ENCODE measurements at places on chromosomes 11 and 22.

DNA sequence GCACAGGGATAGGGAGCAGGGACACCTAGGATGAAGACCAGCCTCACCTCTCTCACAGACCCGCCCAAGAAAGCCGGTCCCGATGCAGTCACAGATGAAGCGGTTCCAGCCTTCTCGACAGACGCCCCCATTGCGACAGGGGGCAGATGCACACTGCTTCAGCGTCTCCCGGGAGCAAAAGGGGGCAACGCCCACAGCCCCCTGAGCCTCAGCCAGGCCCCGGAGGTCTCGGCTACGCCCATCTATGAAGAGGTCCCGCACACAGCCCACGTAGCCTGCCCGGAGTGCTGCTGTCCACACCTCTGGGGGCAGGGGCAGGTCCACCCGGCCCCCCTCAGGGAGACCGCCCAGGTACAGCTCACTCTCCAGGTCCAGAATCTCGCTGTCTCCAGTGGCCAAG, 62.3 kb downstream of the NRXN2 start:
- DNase-seq = no peak

GRCh38 chr11:70306586-70307033, 36.1 kb downstream of the PPFIA1 start:
- DNase-seq = no peak

DNA sequence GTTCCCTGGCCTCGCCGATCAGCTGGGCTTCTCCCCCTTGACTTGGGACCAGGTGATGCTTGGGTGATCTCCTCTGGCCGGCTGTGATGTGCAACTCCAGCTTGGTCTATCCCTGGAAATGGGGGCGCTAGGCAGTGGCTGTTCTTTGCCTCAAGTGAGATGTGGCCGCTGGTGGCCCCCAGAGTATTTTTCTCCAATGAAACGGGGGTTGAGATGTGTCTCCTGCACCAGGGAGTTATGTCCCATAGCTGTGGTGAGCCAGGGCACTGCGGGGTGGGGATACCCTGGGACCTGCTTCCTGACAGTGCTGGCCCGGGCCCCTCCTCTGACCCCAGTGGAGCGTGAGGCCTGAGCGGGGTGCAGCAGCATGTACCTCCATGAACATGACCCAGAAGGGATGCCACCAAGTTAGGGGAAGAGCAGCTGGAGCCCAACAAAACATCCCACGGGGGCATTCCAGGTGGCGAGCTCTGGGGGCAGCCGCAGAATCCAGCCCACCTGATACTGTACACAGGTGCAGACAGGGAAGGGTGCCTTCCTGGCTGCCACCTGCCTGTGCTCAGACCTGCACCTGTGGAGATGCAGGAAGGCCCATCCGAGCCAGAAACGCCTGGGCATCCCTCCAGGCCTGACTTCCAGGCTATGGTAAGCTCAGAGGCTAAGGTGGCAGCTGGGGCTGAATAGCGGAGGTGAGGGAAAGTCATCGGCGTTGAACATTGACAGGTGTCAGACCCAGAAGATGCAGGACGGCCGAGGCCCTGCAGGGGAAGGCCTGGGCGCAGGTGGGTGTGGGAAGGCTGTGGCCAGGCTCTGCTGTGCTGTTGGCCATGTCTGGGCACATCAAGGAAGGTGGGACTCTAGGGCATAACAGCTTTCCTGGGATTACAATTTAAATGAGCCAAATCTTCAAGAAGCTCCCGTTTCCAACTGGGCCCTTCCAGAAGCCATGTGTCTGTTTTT, 97.3 kb downstream of the CTTN start:
- no peak for DNase-seq

GRCh38 chr11:130146796-130147195, 12.8 kb upstream of the ST14 start:
- peak; percentile 47 for DNase-seq

DNA sequence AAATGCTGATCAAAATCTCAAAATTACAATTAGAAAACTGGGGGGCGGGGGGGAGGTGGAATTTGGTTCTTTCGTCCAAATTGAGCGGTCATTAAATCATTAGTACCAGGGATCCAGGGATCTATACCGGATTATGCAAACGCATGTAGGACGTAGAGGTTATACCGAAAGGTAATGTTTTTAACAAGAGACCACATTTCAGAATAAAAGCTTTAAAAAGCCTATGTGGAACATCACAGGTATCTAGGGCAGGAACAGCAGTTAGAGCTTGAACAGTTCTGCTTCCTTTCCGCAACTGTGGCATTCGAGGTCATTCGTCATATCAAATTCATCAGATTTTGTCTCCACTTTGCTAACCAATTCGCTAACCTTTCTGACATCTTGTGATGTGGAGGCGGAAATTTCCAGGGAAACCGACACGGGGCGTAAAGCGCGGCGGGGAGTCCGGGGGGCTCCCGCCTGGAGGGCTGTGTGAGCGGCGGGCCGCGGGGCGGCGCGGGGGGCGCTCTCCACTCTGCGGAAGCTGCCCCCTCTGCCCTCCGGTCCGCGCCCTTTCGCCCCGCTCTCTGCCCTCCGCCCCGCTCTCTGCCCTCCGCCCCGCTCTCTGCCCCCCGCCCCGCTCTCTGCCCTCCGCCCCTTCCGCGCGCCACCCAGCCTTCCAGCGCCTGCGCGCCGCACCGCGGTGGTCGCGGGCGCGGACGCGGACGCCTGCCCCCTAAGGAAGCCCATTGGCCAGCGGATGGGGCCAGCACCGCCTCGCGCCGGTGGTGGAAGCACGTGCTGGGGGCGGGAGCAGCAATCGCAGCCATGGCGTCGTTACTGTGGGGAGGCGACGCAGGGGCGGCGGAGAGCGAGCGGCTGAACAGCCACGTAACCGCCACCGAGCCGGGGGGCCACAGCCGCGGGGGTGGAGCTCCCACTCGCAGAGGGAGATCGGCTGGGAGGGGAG, at the start of gene DDX25:
TSS of gene DDX25 (plus strand) at position 798 of the 949 bp plus-strand sequence. CDS start at position 808, 10 bp downstream.
- no peak for DNase-seq

GRCh38 chr11:11528986-11529385, 92.8 kb downstream of the GALNT18 start:
- DNase-seq = no peak

GRCh38 chr22:42367980-42368378, 64.2 kb downstream of the NFAM1 start:
- no peak for DNase-seq

- DNase-seq = no peak
Observed at GRCh38 chr11:120548682-120549209, 37.2 kb downstream of the GRIK4 start.

- no peak for DNase-seq
Observed at GRCh38 chr11:102771351-102771750, 9.1 kb downstream of the MMP10 start.

DNA sequence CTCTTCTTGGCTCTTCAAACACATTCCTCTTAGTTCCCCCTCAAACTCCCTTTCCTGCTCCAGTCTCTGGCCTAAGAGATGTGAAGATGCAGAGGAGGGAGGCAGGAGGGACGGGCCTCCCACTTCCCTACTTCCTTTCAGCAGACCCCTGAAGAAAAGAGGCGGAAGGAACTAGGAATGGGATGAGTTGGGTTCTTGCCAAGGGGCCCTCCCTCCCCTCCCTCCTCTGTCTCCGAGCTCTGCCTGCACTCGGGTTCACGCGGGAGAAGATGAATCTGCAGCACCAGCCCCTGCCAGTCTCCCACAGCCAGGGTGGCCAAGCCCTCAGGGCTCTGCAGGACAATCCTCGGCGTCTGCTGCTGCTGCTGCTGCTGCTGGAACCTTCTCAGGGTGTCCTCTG, 24.3 kb upstream of the PKNOX2 start:
- no peak for DNase-seq

DNA sequence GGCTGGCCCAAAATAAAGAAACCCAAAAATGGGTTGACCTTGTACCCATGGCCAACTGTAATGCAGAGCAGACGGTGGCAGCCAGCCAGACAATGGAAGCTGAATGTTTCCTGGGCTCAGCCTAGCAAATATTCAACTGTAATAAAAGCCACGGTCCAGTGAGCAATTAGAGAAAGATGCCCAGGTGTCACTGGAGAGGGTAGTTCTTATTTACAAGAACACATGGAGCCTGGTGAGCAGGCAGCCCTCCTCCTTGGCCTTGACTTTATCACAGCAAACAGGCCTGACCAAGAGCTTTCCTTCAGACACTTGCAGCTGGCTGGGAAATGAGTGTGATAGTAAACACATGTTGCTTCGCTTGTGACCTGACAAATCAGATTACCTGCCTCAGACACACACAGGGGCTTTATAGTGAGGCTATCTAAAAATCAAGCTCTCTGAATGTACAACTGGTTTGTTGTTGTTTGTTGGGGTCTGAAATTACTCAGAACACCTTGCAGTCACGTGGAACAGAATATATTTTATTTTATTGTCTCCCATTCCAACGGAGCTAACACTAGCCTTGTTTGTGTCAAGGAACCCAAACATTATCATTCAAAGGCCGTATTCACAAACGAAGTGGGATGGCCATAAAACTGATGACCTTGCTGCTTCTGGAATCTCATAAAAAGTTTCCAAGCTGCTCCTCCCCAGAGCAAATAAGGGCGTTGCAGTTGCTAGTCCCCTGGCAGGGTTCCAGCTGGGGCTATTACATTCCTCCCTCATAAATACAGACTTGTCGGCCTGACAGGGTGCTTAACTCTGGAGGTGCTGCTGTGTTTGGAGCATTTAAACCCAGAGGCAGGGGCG, 161.1 kb downstream of the BBOX1 start:
- no peak for DNase-seq

- peak; percentile 60 for DNase-seq
Observed at GRCh38 chr22:26592421-26592891, 2.5 kb upstream of the TPST2 start.

GRCh38 chr22:42074132-42074811, at the start of gene PHETA2:
Gene PHETA2 (plus strand): TSS chr22:42074248. CDS start chr22:42077294, 3,046 bp downstream.
- DNase-seq = no peak

DNA sequence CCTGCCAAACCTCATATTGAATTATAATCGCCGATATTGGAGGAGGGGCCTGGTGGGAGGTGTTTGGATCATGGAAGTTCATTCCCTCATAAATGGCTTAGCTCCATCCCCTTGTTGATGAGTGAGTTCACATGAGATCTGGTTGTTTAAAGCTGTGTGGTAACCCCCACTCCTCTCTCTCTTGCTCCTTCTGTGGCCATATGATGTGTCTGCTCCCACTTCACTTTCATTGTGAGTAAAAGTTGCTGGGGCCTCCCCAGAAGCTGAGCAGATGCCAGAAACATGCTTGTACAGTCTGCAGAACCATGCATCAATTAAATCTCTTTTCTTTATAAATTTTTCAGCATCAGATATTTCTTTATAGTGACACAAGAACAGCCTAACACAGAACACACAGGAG, 929.0 kb upstream of the FAT3 start:
- no peak for DNase-seq

DNA sequence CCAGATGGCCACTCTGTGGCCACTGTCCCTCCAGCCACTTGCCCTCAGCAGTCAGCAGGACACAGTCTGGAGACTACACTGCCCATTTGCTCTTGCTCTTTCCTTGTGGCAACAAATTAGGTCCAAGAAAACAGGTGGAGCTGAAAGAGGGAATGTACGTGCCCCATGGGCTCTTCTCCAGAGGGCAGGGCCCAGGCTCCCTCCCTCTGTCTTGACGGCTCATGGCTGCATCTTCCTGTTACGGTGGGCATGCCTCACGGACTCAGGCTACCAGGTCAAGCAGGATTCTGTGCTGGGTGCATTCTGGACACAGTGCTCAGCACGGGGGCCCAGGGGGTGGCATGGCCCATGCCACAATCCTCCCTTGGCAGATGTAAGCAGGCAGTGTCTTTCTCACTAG, 71.3 kb downstream of the MED15 start:
- no peak for DNase-seq

DNA sequence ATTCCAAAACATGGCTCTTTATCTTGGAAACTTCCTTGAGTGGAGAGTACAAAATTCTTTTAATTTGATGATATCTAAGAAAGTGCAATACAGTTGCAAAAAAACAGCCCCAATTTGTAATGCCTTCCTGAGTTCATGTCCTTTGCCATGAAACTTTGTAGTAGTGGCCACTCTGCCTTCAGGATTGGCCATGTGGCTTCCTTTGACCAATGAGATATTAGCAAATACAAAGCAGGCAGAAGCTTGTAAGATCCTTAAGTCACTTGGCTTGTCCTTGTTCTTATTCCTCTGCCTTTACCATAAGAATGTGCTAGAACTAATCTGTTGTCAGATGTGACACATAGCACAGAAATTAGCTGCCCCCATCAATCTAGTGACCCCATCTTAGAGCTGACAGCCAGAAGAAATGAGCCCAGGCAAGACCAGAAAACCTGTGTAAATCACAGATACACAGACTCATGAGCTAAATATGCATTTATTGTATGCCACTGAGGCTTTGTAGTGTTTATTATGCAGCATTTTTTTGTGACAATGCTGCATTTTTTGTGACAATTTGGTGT, 29.8 kb upstream of the BLID start:
- no peak for DNase-seq

DNA sequence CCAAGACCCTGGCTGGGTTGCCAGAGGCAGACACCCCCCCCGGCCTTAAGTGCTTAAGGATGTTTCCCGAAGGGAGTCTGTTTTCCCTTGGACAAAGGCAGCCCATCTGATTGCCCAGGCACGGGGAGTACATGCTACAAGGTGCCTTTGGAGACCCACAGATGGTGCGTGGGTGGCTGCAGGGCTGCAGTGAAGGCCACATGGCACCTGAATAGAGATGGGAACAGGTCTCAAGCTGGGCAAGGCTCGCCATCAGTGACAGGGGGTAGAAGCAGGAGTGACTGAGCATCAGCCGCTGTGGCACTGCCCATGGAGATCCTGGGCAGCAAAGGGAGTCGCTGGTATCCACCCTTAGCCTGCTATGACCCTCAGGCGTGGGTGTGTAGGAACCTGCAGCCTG, 2.4 kb downstream of the RTL6 start:
- DNase-seq = no peak

DNA sequence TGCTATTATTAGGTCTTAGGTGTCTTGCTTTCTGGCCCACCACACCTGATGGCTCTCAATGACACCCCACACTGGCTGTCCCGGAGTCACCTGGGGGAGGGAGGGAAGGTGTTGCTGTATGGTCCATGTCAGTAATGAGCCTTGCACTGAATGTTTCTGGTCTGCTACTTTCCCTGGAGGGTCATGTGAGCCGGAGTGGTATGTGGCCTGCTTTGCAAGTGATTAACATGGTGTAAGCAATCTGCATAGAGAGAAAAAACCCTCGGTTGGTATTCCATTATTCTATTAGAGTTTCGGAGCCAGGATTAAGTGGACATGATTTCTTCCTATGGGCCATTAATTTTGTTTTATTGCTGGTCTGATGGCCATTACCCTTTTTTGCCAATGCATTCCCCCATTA, 63.9 kb downstream of the PKNOX2 start:
- no peak for DNase-seq

GRCh38 chr11:117482881-117483280, 155.2 kb downstream of the CEP164 start:
- no peak for DNase-seq

GRCh38 chr11:57426439-57426928, 437 bp downstream of the SLC43A3 start:
- no peak for DNase-seq

DNA sequence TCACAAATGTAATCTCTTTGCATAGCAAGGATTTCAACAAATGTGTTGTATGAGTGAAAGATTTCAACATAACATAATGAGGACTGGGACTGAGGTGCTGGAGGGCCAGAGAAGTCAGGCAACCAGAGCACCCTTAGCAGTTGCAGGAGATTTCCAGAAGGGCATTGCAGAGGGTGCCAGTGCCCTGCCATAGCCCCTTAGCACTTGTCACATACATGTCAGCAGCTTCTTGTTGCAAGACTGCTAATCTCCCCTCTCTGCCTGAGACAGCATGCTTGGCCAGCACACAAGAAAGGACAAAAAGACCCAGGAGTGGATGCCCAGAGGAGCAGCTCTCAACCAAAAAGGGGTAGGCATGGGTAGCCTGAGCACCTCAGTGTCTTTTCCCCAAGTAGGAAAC, 43.2 kb downstream of the BBOX1 start:
- DNase-seq = no peak

All from HL-60 (cell line).